Stimulated activated CD4-positive, alpha-beta T cell treated with anti-CD3 and anti-CD28 coated beads, Interleukin-15, amount 100 ng/mL, for 1 hour (primary cell): ENCODE measurements at places on chromosomes 2 and 18.

- no peak for DNase-seq
Measured at GRCh38 chr2:64650722-64651338, 2.9 kb downstream of the SERTAD2 start.

DNA sequence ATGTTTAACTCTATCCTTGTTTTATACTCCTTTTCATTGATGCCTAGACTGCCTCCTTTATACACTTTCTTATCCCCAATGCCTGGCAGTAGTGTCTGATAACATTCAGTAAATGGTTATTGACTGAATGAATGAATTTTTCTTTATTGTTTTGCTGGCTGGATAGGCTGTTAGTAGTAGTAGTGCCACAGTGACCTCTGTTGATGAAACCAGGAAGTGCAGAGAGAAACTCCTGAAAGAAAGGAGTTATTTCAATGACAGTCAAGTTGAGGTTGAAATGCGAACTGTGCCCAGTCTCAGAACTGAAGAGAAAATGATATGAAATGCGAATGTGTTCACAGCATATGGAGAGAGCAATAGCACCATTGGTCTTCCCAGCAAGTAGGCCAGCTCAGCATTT, 26.8 kb upstream of the SLC9A2 start:
- DNase-seq, result no peak

GRCh38 chr2:176089843-176090395, 2.6 kb upstream of the HOXD13 start:
- no peak for DNase-seq

DNA sequence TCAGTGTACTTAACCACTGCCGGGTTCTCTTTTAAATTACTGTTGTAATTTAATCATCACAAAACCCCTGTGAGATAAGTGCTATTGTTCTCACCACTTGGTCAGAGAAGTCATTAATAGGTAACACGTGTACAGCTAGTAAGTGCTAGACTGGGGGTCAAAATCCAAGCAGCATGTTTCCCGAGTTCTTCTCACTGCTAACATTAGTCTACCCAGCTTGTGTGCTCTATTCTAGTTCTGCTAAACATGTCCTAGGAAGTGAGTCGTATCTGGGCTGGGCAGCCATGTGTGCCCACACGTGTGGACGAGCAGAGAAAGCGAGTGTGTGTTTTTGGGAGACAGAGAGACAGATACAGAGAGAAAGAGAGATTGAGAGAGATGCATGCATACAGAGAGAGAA, 94.1 kb downstream of the BIN1 start:
- no peak for DNase-seq

GRCh38 chr2:49286726-49287125, 132.4 kb upstream of the FSHR start:
- DNase-seq, result no peak
